Stimulated activated CD8-positive, alpha-beta memory T cell treated with anti-CD3 and anti-CD28 coated beads, Interleukin-2, amount 100 ng/mL, for 48 hours (primary cell): ENCODE measurements at places on chromosomes 12 and 14.

GRCh38 chr12:130435331-130435730 is 97.6 kb downstream of the PIWIL1 start:
- DNase-seq, result no peak

- no peak for DNase-seq
Measured at GRCh38 chr14:68970038-68970612, 9.0 kb downstream of the ACTN1 start.

DNA sequence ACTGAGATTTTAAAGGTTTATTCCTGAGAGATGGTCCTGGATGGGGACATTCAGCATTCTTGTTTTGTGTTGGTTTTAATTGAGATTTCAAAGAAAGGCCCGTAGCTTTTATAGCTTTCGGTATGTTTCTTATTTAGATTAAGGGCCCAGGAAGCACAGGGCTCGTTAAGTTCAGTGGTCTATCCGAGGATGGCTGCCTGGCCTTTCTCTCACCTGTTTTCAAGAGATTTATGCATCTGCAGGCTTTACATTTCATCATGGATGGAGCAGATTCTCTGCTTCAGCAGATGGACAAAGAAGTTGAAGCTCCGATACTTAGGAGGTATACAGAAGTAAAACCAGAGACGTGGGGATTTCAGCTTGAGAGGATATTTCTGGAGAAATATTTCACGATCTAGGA is 16.0 kb downstream of the FZD10 start:
- DNase-seq, result no peak

DNA sequence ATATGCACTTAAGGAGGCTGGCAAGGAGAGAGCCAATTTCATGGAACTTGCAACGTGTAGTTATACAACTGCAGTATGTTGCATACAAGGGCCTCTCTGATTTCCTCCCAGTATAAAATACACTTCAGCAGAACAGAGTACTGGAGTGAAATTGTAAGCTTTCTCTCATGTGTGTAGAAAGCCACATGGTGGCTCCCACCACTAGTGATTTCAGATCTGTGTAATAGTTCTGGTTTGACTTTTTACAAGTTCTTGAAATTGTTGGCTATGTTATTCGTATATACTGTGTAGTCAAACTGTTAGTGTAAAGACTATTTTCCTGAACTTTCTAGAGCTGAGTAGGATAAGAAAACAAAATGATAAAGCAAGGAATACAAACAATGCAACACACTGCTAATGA is 16.4 kb upstream of the LMO3 start:
- no peak for DNase-seq

GRCh38 chr12:124109760-124110159 is 136.7 kb downstream of the ZNF664 start:
- DNase-seq, result no peak
